CD4-positive, alpha-beta T cell treated with Interleukin-4 for 4 hours (primary cell): ENCODE measurements at places on chromosomes 3 and 15.

DNA sequence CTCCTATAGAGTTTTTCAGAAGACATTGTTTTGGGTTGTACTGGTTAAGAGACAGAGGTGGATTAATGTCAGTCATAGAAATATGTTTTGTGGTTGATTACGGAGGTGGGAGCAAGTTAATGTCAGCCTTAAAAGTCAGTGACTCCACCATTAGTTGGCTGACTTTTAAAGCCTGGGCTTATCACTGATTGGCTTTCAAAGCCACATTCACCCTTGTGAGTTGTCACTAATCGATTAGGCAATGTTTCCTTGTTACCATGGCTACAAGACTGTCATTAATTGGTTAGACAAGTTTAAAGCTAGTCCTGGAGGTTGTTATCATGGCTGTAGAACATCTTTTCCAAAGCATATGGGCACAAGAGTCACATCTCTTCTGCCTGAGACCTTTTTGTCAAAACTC lies 73.0 kb downstream of the NEO1 start:
- DNase-seq, result no peak

- DNase-seq, result no peak
Observed at GRCh38 chr3:137343283-137343682, 385.5 kb downstream of the IL20RB start.

GRCh38 chr3:134029734-134030378 lies at the start of gene SLCO2A1:
TSS of gene SLCO2A1 (minus strand) at chr3:134029925. CDS start at chr3:134029802, 123 bp downstream.
- no peak for DNase-seq

GRCh38 chr3:54836871-54837270 lies 91.0 kb downstream of the LRTM1 start:
- DNase-seq, result no peak

DNA sequence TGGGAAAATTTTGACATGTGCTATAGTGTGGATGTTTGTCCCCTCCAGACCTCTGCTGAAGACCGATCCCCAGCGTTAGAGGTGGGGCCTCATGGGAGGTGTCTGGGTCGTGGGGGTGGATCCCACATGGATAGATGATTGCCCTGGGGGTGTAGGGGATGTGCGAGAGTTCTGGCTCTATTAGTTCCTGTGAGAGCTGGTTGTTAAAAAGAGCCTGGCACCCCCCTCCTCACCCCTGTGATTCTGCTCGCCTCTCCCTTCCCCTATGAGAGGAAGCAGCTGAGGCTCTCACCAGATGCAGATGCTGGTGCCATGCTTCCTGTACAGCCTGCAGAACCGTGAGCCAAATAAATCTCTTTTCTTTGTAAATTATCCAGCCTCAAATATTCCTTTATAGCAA lies 67.4 kb downstream of the ATP10A start:
- DNase-seq, result no peak

DNA sequence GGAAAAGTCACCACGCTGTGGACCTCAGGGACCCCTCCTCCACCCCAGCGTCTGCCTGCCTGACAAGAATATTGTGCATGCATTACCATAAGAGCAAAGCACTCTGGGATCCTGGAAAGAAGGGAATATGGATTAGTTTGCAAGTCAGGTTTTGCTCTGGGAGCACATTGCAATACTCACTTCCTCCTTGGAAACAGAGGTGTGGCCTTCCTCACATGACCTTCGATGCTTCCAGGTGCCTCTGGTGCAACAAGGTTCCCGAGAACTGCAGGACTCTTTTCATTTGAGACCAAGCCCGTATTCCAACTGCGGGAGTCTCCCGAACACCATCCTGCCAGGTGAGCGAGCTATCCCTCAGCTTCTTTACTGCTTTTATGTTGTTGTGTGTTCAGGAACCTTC lies 76.3 kb upstream of the BLM start:
- no peak for DNase-seq

DNA sequence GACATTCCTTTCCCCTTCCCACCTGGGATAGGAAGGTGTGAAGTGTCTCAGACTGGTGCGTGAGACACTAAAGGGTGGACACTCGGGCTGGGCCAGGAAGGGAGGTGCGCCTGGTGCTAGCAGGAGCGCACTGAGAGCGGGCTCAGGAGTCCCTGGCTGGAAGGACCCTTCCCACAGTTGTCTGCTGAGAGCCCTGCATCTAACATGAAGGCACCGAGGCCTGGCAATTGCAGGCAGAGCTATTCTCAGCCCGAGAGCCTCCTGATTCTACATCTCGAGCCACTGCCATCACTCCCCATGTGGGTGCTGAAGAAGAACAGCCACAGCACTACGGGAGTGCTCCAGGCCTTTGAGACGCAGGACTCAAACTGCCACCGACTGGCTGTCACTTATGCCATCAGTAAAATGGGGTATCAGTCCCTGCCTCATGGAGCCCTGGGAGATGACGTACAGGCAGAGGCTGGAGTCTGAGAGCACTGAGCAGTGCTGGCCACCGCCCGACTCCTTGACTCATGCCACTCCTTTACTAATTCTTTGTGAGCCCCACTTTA lies 159.4 kb downstream of the KLF13 start:
- DNase-seq, result no peak
